T-helper 2 cell treated with Interferon-gamma antibody and Interleukin-4, amounts not matched to agents 5 μg/mL and 100 μg/mL, for 36 hours (primary cell): ENCODE measurements at places on chromosomes 16 and 17.

DNA sequence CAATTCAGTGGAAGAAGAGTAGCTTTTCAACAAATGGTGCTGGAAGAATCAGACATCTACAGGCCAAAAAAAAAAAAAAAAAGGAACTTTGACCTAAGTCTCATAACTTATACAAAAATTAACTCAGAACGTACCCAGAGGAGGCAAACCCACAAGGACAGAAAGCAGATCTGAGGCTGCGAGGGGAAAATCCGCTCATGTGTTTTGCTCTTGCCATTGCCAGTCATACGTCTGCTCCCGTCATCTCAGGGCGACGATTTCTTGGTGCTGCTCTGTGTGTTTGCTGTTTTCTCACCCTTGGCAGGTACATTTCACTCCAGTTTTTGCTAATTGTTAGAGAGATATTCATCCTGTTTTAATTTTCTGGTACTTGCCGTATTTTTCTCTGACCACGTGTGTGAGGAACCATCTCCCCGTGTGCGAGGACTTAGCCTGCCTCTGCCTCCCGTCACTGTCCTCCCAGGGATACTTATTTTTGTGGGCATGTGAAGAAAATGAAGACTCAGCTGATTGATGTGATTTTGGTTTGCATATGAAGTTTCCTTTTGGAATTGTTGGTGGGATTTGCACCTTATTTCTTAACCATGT, 33.4 kb upstream of the ACSF3 start:
- no peak for DNase-seq

- DNase-seq, result no peak
Observed at GRCh38 chr17:9669551-9670008, 24.3 kb downstream of the USP43 start.

DNA sequence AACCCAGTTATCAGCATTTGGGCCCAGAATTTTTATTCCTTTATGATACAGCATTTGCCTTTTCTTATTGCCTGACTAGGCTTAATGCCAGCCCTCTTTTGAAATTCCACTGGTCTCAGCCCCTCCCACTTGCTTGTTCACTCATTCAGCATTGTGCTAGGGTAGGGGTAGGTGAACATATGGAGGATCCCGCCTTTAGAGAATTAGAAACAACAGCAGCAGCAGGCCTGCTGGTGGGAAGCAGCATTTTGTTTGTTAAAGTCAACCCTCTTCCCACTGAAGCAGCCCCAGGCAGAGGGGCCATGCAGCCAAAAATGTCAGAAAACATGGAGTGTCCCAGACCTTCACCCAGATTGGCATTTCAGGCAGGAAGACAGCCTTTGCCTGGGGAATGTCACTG, 1355.2 kb downstream of the CDH8 start:
- no peak for DNase-seq

GRCh38 chr16:83936581-83937165, 16.4 kb upstream of the OSGIN1 start:
- no peak for DNase-seq

- DNase-seq, result no peak
Observed at GRCh38 chr16:28092721-28093384, 29.3 kb upstream of the GSG1L start.

DNA sequence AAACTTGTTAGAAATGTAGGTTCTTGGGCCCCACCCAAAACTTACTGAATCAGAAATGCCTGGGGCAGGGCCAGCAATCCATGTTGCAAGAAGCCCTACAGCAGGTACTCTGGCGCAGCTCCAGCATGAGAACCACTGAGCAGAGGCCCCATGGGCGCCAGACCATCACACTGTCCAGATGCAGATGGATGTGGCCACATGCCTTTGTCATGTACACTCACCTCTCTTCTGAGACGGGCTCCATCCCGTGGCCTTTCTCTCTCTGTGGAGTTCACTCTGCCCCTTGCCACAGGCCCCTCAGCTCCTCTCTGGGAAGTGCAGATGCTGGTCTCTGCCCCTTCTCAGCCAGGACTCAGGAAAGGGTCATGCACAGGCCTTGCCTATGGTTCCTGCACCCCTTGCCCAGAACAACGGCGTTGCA, 2.3 kb upstream of the CCNF start:
- DNase-seq, result no peak

DNA sequence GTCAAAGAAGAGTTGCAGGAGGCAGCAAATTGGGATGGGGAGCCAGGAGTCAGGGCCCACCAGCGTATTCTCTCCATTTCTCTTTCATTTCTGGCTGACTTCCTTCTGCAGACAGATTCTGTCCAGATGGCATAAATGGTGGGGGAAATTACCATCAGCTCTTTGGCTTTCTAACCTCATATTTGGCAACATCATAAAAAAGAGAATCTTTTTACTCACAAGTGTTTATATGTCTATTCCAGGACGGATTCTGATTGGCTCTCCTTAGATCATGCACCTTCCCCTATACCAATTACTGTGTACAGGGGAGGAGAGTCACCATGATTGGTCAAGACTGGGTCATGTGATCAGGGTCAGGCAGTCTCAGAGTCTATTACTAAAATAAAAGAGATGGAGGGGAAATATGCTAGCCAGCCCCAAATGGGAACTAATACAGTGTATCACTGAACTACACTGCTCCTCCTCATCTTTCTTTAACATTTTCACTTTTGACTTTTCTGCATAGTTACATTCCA, 537.1 kb upstream of the EEF2KMT start:
- DNase-seq, result no peak

- DNase-seq, result no peak
Observed at GRCh38 chr17:68822719-68823289, 132.4 kb downstream of the ABCA8 start.

- DNase-seq, result peak; percentile 14
Observed at GRCh38 chr17:8832711-8833352, 33.7 kb upstream of the MFSD6L start.

- no peak for DNase-seq
Observed at GRCh38 chr17:56244268-56244890, 91.1 kb downstream of the ANKFN1 start.

DNA sequence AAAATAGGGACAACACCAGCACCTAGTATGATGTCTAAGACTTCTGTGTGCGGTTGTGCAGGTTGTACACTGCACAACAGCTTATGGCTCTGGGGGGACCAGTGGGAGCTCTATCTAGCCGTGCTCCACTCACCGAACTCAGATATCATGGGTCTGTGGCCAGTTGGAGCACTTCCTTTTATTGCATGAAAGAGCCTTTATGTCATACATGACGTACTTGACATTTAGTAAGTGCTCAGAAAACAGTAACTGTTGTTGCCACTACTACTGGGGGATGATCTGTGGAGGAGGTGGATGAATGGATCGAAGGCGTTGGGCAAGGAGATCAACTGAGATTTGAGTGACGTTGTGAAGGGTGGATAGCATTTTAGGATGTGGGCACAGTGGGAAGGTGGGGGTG, 368.8 kb downstream of the SNX29 start:
- DNase-seq, result no peak

DNA sequence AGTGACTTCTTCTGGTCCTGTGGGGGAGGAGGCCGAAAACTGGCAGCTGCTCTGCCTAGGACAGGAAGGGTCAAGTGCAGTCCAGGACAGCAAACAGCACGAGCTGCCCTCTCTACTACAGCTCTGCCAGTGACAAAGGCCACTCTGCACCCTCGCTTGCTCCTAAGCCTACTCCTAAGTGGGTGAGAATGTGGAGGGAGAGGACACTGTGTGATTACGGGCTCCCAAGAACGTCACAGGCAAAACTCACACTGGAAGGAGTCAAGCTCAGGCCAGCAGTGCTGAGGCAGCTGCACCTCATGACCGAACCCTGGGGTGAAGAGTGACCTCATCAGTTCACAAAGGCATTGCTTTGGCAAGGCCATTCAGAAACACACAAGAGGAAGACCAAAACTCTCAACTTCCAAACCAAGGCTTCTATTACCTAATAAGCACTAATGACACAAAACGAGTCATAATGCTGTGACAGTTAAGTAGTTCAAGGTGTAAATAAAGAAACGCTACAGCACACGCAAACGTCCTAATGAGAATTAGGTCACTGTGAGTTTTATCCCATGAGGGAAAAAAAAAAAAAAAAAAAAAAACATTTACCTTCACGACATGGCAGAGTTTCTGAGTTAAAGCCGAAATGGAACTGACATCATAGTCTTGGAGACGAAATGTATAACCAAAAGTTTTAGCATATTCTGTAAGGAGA, 35.1 kb downstream of the MARF1 start:
- DNase-seq, result no peak

GRCh38 chr17:69716556-69716955, 302.1 kb downstream of the MAP2K6 start:
- DNase-seq, result no peak

DNA sequence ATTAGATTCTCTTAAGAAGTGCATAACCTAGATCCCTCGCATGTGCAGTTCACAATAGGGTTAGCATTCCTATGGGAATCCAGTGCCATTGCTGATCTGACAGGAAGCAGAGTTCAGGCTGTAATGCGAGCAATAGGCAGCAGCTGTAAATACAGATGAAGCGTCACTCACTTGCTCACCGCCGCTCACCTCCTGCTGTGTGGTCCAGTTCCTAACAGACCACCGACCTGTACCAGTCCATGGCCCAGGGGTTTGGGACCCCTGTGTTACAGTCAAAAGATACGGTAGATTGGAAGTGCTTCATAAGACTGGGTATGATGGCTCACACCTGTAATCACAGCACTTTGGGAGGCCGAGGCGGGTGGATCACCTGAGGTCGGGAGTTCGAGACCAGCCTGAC, 2.8 kb downstream of the STAT5A start:
- no peak for DNase-seq

- no peak for DNase-seq
Observed at GRCh38 chr16:81567087-81567486, 122.5 kb downstream of the CMIP start.

- DNase-seq, result no peak
Observed at GRCh38 chr16:87540072-87540896, 47.5 kb upstream of the ZCCHC14 start.

DNA sequence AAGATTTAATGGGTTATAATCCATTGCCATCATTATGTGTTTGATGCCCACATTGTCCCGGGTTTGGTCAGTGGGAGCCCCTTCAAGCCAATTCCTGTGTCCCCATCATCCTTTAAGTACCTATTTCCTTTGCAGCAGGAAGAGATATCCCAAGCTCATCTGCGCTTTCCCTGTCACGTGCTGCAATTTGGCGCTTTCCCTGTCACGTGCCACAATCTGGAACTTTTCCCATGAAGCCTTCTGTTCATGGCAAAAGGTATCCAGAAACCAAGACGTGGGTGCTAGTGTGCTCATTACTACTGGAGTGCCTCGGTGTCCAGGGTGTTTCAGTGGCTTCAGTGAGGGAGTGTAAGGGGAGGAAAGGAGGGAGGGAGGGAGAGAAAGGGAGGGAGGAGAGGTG, 168.5 kb downstream of the NPIPB11 start:
- DNase-seq, result no peak

- no peak for DNase-seq
Observed at GRCh38 chr16:55754056-55754455, 78.8 kb downstream of the CES1 start.

GRCh38 chr17:32493976-32494513, 7.3 kb downstream of the CDK5R1 start:
- no peak for DNase-seq

DNA sequence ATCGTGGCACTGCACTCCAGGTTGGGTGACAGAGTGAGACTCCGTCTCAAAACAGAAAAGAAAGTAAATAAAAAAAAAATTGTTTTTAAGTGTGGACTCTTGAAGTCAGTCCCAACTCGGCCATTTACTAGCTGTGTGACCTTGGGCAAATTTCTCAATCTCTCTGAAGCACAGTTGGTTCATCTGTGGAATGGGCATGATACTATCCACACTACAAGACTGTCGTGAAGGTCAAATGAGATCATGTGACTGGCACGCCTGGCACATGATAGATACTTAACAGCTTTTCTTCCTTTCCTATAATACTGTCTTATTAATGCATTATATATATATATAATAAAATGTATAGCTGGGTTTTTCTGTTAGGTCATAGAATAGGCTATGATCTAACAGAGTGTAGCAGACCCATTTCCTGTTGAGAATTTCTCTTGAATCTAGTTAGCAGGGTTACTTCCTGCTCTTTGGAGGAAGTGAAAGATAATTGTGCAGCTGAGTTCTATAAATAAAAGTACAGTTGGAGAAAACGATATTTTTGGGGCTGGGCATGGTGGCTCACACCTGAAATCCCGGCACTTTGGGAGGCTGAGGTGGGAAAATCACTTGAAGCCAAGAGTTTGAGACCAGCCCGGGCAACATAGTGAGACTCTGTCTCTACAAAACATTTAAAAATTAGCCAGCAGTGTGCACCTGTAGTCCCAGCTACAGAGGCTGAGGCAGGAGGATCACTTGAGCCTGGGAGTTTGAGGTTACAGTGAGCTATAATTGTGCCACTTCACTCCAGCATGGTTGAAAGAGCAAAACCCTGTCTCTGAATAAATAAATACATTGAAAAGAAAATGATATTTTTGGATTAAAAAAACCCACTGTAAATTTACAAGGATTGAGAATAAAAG, 7.3 kb downstream of the MILR1 start:
- no peak for DNase-seq

DNA sequence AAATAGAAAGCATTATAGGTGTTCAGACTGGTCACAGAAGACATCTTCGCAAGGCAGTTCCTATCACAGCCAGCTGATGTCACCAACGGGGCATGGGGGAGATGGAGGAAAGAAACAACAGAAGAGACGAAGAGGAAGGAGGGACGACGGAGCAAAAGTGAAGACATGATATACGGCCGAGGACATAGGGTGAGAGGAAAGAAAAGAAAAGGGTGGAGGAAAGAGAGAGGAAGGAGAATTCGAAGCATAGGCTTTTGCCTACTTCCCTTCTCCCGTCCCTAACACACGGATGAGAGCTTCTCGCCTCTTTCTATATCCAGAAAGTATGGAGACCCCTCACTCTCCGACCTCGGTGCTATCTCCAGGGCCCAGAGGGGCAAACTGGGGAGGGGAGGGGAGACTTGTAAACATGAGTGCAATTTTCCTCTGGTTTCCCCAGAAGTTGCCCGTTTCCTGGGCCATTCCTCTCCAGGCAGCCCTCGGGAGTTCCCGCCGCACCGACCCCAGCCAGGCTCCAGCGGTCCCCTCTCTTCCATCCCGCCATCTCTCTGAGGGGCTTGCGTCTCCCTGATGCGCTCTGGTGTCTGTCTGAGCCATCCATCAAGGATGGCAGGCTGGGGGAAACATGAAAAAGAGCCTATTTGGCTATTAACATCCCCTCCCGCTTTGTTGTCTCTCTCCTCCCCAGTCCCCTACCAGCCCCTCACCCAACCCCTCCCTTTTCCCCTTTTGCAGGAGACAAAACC, 26.0 kb downstream of the COPZ2 start:
- DNase-seq, result peak; percentile 20

GRCh38 chr17:27257031-27257357, 36.9 kb upstream of the WSB1 start:
- no peak for DNase-seq

GRCh38 chr16:86306011-86306644, 204.2 kb upstream of the FOXF1 start:
- DNase-seq, result no peak

DNA sequence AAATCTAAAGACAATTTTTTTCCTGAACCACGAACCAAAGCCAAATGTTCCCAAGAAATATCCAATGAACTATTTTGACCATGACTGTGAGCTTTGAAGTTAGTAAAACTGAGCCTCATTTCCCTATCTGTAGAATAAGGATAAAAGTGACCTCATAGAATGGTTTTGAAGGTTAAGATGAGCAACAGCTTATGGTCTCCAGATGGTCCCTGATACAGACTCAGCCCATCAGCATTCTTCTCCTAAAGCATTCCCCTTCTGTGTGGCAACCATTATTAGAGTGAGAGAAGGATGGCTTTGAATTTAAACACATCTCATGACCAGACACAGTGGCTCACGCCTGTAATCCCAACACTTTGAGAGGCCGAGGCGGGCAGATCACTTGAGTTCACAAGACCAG, 70.1 kb downstream of the COPRS start:
- DNase-seq, result no peak
